ENCODE measurements at places on chromosomes 1 and 21.

DNA sequence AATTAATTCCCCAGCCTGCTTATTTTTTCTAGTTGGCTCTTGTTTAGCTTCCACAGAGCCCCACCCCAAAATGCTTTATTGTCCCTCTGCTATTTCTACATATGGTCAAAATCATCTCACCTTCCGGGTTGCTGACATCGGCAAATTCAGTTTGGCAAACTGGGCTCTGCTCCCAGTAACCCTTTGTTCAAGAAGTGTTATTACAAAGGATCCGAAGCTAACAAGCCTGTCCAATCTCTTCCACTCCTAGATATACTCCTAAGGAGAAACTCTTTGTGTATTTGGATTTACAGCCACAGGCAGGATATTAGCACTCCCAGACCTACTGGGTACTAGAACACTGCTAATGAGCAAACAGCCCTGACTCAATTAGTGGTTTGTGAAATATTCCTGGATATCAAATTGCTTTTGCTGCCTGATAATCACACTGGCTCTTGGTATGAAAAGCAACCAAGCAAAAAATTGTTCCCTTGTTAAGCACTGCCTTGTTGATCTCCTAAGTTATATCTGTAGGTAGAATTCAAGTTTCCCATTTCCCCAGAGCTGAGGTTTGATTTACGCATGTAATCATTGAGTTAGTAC lies 4.0 kb downstream of the JUN start:
- DNase-seq, result peak; percentile 70

DNA sequence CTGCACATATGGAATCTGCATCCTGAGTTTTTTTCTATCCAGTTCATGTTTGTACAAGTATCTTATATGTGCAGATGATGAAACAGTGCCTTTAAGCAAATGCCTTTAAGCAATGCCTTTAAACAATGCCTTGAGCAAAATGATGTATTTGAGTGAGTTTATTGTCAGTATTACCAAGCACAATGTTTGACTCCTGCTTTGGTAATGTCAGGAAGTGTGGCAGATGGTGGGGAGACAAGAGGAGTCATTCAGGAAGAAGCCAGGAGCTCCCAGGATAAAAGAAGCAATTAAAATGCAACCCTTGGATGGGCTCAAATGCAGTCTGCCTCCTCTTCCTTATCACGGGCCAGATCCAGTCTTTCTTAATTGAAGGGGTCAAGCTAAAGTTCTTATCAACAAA lies 108.7 kb upstream of the KCNJ15 start:
- no peak for DNase-seq

GRCh38 chr1:13550663-13551062 lies 33.0 kb upstream of the PDPN start:
- no peak for DNase-seq

- DNase-seq, result no peak
Measured at GRCh38 chr21:31107871-31108270, 69.6 kb upstream of the KRTAP19-8 start.

DNA sequence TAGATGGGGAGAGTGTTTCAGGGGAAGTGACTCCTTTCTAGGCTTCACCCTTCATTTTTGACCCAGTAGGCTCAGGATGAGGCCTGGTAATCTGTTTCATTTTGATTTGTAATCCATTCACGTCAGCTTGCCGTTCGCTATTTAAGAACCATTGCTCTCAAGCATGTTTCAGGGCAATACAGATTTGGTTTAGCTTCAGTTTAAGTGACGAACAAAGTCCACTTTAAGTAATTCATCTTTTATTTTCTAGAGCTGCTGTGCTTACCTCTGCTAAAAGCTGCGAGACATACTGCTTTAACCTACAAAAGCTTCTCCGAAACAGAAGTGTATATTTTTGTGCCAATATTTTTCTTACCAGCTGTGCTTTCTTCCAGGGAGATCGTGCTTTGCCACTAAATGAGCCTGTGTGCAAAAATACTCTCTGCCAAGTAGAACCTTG lies 8.9 kb upstream of the FMO3 start:
- peak; percentile 0 for DNase-seq

DNA sequence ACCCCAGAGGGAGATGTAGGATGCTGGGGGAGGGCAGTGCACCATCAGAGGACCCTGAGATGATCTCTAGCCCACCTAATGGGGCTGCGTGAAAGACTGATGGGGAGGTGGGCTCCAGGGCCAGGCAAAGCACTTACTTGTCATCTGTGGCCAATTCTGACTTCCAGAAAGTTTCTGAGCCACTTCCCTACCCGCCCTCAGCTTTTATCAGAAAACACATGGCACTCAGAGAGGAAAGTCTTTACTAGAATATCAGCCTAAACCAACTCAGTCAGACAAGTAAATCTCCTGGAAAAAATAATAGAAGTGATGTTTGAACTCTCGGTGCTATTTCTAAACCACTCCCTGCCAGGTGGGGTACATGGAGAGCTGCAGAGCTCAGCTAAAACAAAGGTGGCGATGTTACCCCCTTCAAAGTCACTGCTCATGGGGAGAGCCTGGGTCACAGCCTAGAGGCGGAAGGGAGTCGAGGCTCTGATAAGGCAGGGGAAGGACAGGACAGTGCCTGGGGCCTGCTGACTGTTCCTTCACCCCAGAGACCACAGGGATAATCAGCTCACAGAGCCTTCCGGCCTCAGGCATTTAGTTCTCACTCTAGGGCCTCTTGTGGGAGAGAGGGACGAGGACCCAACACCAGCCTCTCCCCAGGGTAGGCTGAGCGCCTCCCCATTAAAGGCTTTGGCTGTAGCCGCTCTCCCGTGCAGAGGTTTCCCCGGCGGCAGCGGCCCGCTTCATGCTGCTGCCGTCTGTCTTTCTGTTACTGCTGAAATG lies 14.2 kb downstream of the SMIM12 start:
- no peak for DNase-seq

DNA sequence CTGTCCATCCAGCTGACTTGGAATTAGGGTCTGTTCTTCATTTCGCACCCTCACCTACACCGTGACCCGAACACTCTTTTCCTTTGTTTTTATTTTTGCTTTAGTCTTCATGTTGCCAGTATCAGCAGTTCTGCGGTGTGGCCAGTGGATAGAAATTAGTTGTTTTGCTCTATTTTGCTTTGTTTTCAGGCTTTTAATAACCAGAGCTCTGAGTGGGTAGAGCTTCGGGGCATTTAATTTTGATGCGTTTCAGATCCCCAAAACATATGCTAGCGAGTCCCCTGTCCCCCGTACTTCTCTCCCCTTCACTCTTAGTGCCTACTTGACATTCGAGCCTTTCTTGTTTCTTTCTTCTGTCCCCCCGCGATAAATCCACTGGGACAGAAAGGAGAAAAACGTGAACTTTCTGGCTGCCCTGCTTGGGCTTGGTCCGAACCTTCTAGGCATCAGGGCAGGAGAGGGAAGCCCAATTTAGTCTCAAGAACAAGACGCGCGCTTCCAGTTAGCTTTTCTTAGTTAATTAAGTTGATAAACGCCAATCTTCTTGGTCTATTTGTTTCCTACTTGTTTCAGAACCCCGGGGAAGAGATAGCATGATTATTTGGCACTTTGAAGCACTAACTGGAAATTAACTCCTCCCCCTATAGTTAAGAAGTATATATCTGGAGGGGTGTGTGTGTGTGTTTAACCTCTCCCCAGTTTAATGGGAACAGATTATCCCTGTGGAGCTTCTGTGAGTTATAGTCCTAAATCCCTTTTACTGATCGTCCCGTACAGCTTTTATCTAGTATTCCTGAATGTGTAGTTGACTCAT lies 839 bp downstream of the SWT1 start:
- DNase-seq, result peak; percentile 12

- DNase-seq, result no peak
Measured at GRCh38 chr21:44795342-44795741, 6.3 kb downstream of the UBE2G2 start.

- no peak for DNase-seq
Measured at GRCh38 chr21:27787046-27787445, 820.2 kb upstream of the ADAMTS5 start.

All from fibroblast of skin of right biceps (primary cell).